Anterior cingulate cortex (tissue), 58 donors: ENCODE measurements at places on chromosomes 12 and 14.

GRCh38 chr12:70248876-70249275, 5.6 kb downstream of the CNOT2 start:
- no peak for DNase-seq

DNA sequence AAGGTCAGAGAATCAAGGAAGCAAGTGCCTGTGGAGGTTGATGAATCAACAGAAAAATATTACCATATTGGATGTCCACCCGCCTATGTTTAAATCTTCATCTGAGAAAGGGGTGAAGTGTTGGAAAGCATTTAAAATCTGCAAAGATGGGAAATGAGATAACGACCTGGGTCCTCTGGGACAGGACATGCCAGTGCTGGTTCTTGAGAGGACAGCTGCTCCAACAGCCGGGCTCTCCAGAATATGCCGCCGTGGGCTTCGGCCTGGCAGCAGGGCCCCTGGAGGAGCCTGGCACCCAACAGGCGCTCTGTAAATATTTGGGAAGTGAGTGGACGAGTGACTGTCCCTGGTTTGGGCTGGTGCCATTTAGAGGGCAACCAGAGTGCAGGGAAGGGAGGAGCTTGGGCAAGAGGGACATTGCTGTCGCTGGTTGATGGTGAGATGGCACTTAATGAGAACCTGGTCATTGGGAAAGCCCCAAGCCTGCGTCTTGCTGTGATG, 129.9 kb downstream of the KCNA5 start:
- no peak for DNase-seq

GRCh38 chr14:106790189-106791036, 1264.0 kb downstream of the TMEM121 start:
- DNase-seq = no peak

- no peak for DNase-seq
These were observed 630 bp downstream of the PLEKHH1 start for GRCh38 chr14:67533754-67534085.

- no peak for DNase-seq
These were observed 979.0 kb downstream of the TMEM121 start for GRCh38 chr14:106505366-106505765.

GRCh38 chr12:13176256-13176655, 20.3 kb upstream of the EMP1 start:
- DNase-seq = no peak

GRCh38 chr12:111454716-111455447, 49.2 kb downstream of the SH2B3 start:
- DNase-seq = no peak
